H4 (cell line): ENCODE measurements at places on chromosomes 16 and 17. TPM values are rescaled to one million over a fixed set of nuclear protein-coding genes. Genes with fewer than 3 reads are reported as not detected.

SPNS2 gene
- total RNA-seq, result 0.06 and 0.52 TPM in 2 replicates

TPSB2 gene
- 0.17 TPM in 1 of 2 replicates, not detected in the other for total RNA-seq

EVI2A gene
- total RNA-seq, result 4.8 and 7.7 TPM in 2 replicates

GNGT2 gene
- 0.87 TPM in 1 of 2 replicates, not detected in the other for total RNA-seq

ACSM2A gene
- total RNA-seq, result not detected in 2 replicates

ARHGAP44 gene
- total RNA-seq, result 0.33 and 1.7 TPM in 2 replicates

HOXB2 gene
- 5.3 and 11.1 TPM in 2 replicates for total RNA-seq

SLC38A8 gene
- not detected in 2 replicates for total RNA-seq

HOXB3 gene
- total RNA-seq, result 2.0 and 5.6 TPM in 2 replicates

SERPINF2 gene
- total RNA-seq, result not detected in 2 replicates

HIGD1B gene
- not detected in 2 replicates for total RNA-seq

NXPH3 gene
- 0.15 and 0.23 TPM in 2 replicates for total RNA-seq

GDE1 gene
- 87.4 and 87.7 TPM in 2 replicates for total RNA-seq

KCNJ2 gene
- total RNA-seq, result 0.12 TPM in 1 of 2 replicates, not detected in the other
